NCI-H1436 treated with DMSO at 0.1 percent for 48 hours (cell line): ENCODE measurements at places on chromosomes 3 and 15.

DNA sequence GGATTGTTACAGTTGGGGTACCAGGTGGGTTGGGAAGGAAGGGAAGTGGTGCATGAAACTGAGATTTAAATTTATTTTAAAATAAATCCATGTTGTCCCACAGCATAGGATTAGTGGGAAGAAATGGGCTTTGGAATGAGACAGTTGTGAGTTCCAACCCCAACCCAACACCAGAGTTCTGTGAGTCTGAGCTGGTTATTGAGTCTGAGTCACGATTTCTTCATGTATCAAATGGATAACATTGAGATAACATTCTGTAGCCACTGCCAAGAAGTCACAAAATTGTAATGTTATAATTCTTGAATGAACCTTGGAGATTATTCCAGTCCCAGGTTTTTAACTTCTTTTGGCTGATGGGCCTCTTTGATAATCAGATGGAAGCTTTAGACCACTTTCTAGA lies 13.7 kb downstream of the IFT122 start:
- DNase-seq = no peak

GRCh38 chr15:67803996-67804843 lies 21.1 kb upstream of the SKOR1 start:
- no peak for DNase-seq

- DNase-seq = no peak
Measured at GRCh38 chr3:151879037-151879436, 5.6 kb downstream of the SUCNR1 start.

- DNase-seq = peak; percentile 25
Measured at GRCh38 chr15:64246364-64247189, 83.8 kb upstream of the PPIB start.
